ENCODE measurements at places on chromosomes 16 and 17.

DNA sequence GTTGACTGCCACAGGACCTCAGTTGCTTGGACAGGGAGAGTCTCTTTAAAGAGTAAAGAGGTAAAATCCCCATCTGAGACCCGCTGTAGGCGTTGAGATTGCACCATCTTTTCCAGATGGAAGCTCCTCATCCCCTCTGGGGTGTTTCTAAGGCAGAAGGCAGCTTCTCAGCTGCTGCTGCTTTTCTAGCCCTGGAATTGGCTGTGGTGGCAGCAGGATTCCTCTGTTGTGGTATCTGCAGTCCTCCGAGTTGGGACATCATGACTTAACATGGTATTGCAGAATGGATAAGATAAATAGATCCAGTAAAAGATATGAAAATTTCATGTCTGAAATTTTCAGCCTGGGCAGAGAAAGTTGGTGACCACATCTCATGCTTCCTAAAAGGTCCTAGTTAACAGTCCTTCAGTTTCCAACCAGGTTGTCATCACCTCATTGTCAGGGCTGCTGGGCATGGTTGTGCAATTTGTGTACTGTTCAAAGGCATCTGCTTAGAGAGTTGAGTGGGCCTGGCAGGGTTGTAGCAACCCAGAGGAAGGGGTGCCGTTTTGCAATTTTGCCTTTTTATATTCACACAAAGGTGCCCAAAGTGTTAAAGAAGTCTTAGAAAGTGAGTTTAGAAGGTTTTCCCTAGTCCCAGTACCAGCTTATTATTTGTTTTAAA is 150.4 kb downstream of the SPECC1 start:
- no peak for DNase-seq

GRCh38 chr17:49494399-49494985 is 601 bp upstream of the NGFR start:
- DNase-seq, result no peak

GRCh38 chr17:29390851-29391631 is 878 bp downstream of the TAOK1 start:
- DNase-seq, result no peak

GRCh38 chr17:17696882-17697633 is 15.8 kb downstream of the RAI1 start:
- DNase-seq, result no peak

DNA sequence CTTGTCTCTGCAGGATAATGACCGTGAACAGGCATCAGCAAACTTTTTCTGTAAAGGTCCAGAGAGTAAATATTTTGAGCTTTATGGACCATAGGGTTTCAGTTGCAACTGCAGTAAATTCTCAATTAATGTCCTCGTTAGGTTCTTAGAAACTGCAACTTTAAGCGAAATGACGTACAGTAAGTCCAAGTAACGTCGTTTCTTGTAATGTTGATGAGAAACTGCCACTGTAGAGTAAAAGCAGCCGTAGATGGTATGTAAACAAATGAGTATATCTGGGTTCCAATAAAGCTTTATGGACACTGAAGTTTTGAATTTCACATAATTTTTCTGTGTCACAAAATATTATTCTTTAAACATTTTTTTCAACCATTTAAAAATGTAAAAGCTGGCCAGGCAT is 4.9 kb downstream of the CHD9 start:
- no peak for DNase-seq

DNA sequence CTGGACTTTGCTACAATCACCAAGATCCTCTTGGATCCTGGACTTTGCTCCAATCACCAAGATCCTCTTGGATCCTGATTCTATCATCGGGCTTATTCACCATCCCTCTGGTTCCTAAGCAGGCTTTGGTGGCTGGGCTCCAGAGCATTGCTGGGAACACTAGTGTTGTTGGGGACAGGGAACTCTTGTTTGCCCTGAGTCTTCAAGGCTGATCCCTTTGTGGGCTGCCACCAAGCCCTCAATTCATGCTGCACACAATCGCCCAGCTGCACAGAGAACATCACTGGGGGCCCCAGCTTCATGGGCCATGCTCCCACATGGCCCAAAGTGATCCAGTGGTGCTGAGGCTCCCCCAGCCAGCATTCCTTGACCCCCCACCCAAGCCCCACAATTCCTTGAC is 88.3 kb downstream of the TMEM132E start:
- no peak for DNase-seq

- DNase-seq, result no peak
These were observed 10.9 kb downstream of the HAPSTR1 start for GRCh38 chr16:9102379-9102778.

- DNase-seq, result no peak
These were observed 28.5 kb downstream of the DBNDD1 start for GRCh38 chr16:89990799-89991198.

GRCh38 chr17:77449908-77450741 is 309.4 kb downstream of the SEC14L1 start:
- DNase-seq, result peak; percentile 63

- no peak for DNase-seq
These were observed 4.6 kb upstream of the OTOA start for GRCh38 chr16:21659124-21659523.
